NCI-H1092 (cell line): ENCODE measurements at places on chromosomes 1 and 21.

GRCh38 chr1:11053758-11054137 is 6.1 kb downstream of the SRM start:
- no peak for DNase-seq

- no peak for DNase-seq
Observed at GRCh38 chr1:240234485-240235210, 143.0 kb downstream of the FMN2 start.

GRCh38 chr1:247330548-247331171 is 1.0 kb downstream of the ZNF496 start:
- no peak for DNase-seq

DNA sequence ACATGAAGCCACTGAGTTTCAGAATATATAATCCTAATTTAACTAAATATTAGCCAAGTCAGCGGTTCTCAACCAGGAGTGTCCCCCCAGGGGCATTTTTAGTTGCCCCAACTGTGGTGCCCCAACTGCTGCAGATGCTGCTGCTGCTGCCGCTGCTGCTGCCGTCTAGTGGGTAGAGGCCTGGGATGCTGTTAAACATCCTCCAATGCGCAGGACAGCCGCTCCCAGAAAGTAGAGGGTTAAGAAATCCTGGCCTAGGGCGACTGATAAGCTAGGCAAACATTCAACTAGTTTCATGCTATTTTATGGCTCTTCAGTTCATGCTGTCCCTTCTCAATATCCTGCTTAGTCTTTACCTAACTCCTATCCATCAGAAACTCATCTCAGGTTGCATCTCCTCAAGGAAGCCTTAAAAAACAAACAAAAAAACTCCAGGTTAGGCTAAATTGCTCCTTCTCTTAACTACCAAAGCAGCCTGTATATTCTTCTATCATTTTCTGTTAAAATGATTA is 9.9 kb upstream of the DCAF6 start:
- no peak for DNase-seq

DNA sequence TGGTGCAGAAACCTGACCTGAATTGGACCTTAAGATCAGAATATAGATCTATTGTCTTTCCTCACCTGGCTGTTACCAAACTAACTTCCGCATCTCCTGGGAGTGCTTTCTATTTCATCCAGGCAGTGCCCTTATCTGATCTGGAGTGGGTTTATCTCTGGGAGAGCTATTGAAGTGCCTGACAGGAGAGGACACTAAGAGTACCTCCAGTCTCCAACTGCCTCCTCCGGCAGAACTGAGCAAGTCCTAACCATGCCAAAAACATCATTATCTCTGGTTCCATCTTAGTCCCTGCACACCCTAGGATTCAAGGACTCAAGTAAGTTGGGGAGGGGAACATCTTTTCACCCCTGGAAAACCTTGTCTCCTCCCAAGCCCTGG is 12.4 kb upstream of the KCNJ15 start:
- DNase-seq: no peak
